Thyroid gland (tissue), 4 donors: ENCODE measurements at places on chromosomes 1 and 21. TPM values are rescaled to one million over a fixed set of nuclear protein-coding genes. Genes with fewer than 3 reads are reported as not detected.

DNA sequence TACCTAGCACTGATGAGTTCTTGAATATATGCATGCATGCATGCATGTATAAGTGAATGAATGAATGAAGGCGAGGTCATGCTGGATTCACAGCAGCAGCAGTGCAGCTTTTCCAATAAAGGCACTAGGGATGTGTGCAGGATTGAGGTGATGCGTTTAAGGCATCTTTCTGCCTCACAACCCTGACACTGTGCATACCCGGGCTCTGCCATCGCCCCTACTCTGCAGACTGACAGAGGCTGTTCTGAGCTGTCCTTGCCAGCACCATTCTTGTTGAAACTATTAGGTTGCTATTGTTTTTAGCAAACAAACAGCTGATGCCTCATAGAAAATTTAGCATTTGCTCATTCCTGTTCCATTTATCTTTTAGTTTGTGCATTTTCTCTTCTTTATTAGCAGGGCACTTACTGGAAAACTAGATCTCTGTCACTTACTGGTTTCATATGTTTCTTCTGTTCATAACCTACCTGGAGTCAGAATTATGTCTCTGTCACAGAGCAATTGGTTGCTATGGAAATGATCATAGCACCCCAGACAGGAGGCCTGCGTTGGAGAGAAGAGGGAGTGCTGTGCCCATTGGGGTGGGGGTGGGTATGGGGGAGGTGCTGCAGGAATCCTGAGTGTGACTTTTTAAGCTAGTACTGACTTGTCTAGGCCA is 79.0 kb downstream of the CD58 start:
- no peak overlapping the region for H3K27ac ChIP-seq
- DNase-seq, result no peak
- H3K4me3 ChIP-seq, result no peak overlapping the region
- H3K36me3 ChIP-seq, result no peaks in the 10 kb centered on the region

GRCh38 chr1:115641762-115642167 is at the start of gene VANGL1:
TSS of gene VANGL1 (plus strand) at chr1:115641970. CDS start at chr1:115651414, 9,444 bp downstream.
- peaks cover 13% of the 10 kb centered on the region for H3K4me1 ChIP-seq
- H3K4me3 ChIP-seq, result peak within 1 kb of the TSS; percentile 93
- H3K27me3 ChIP-seq, result no peaks in the 10 kb centered on the region
- no peaks in the 10 kb centered on the region for H3K36me3 ChIP-seq
- DNase-seq, result peak; percentile 79

Gene SPATA17
- 1.8 TPM for total RNA-seq

- no peak for DNase-seq
- no peak overlapping the region for H3K4me3 ChIP-seq
- peaks cover 11% of the 10 kb centered on the region for H3K4me1 ChIP-seq
- no peaks in the 10 kb centered on the region for H3K27me3 ChIP-seq
- H3K36me3 ChIP-seq, result no peaks in the 10 kb centered on the region
- no peak overlapping the region for H3K27ac ChIP-seq
Measured at GRCh38 chr1:85555867-85556573, 24.5 kb upstream of the CCN1 start.

- peaks cover 7% of the 10 kb centered on the region for H3K4me1 ChIP-seq
- H3K36me3 ChIP-seq, result no peaks in the 10 kb centered on the region
- no peak overlapping the region for H3K27ac ChIP-seq
- H3K27me3 ChIP-seq, result no peaks in the 10 kb centered on the region
Measured at GRCh38 chr1:211632117-211632807, 43.2 kb downstream of the NEK2 start.

DNA sequence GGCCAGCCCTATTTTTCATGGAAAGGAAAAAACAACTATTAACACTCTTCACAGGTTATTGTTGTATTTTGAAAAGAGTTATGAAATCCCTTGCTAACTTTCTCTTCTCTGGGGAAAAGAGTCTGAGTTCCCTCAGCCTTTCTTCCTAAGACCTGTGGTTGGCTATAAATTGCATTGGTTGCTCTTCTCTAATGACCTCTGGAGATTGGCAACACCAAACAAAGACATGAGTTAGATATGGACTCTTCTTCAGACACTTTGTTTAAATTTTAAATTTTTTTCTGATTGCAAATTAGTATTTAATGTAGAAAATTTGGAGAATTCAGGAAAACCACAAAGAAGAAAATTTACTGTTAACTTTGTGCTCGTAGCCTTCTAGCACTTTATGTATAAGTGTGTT is 275.7 kb downstream of the PBX1 start:
- H3K27me3 ChIP-seq, result no peaks in the 10 kb centered on the region
- no peak for DNase-seq
- no peak overlapping the region for H3K4me3 ChIP-seq
- H3K27ac ChIP-seq, result no peak overlapping the region

Gene GSTM5
- 5.4 TPM for total RNA-seq

Gene UBE2U
- total RNA-seq, result not detected

DNA sequence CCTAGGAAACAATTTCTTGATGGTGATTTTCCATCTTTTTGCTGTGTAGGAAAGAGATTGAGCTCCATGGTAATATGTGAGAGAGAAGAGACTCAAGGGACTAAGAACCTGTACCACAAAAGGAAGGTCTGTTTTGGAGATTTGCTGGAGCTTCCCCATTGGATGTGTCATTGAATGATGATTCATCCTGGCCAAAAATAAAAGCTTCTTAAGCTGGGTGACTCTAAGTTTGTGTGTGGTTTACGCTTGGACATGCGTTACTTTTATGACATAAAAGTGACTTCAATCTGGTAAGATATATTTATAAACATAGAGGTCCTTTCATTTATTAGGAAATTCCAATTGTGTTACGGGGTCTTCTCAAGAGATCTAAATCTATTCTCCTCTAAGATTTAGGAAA is 17.4 kb upstream of the IL19 start:
- no peak for DNase-seq
- no peaks in the 10 kb centered on the region for H3K27me3 ChIP-seq
- H3K36me3 ChIP-seq, result no peaks in the 10 kb centered on the region
- no peaks in the 10 kb centered on the region for H3K4me1 ChIP-seq
- no peak overlapping the region for H3K4me3 ChIP-seq

Gene PROX1
- total RNA-seq, result 39.9 TPM

Gene LAX1
- total RNA-seq, result not detected

- H3K4me1 ChIP-seq, result no peaks in the 10 kb centered on the region
- H3K4me3 ChIP-seq, result no peak overlapping the region
- H3K27me3 ChIP-seq, result no peaks in the 10 kb centered on the region
- H3K36me3 ChIP-seq, result no peaks in the 10 kb centered on the region
Measured at GRCh38 chr1:189939967-189940366, 537.7 kb downstream of the BRINP3 start.

- no peaks in the 10 kb centered on the region for H3K36me3 ChIP-seq
- peak; percentile 76 for DNase-seq
- no peak overlapping the region for H3K27ac ChIP-seq
- H3K4me1 ChIP-seq, result peaks cover 30% of the 10 kb centered on the region
- H3K4me3 ChIP-seq, result no peak overlapping the region
Measured at GRCh38 chr1:206912445-206913095, 9.2 kb downstream of the FCMR start.

DNA sequence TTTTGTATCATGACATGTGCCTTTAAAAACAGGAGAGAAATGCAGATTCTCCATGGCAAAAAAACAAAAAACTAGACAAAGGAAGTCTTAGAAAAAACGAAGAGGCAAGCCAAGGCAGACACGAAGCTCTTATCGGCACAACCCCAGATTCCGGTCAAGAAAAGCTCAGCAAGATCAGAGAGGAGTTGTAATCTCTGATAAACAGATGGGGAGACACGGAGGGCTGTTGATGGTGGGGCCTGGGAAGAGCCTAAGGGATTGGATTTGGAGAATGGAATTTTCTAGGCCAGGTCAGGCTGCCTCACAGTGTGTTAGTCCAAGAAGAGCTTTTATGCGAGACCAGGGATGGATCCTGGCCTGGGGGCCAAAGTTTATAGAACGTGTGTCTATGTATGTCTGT is 96.2 kb upstream of the AKT3 start:
- H3K4me1 ChIP-seq, result no peaks in the 10 kb centered on the region
- H3K27ac ChIP-seq, result no peak overlapping the region
- no peak overlapping the region for H3K4me3 ChIP-seq
- H3K27me3 ChIP-seq, result no peaks in the 10 kb centered on the region
- no peaks in the 10 kb centered on the region for H3K36me3 ChIP-seq
- no peak for DNase-seq

DNA sequence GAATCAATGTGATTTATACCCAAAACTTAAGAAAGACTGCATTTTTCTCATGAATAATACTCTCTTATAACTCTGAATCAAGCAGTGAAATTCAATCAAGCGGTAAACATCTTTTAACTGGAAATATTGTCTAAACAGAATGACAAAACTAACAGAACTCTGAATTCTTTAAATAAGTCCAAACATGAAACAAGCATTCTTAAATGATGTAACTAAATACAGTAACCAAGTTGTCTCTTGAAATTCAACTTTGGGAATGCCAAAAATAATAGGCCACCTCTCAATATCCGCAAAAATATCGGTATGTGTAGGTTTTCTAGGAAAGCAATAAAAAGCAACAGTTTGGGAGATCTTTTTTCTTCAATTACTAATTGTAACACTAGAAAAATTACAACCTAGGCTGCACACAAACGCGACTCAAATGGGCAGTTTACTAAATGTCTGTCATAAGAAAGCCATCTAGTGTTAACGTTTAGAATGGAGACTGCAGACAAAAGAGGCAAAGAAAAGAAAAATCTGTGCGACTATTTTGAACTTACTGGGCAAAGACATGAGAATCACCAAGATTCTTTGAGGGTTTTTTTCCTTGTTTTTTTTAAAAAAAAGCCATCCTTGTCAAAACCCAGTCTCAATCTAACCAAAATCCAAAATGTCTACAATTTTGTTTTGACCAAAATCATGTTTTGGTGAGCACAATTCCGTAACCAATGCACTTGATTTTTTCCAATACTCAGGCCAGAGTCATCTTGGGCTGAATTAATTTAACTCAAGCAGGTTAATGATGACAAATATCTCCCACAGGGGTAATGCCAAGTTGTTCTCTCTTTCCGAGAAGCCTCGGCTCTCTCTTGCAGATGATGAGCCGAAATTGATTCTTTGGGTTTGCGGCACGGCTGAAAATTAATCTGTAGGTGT is 1.3 kb downstream of the SIPA1L2 start:
- peak; percentile 7 for DNase-seq
- no peaks in the 10 kb centered on the region for H3K36me3 ChIP-seq
- peak overlapping the region; percentile 62 for H3K4me3 ChIP-seq
- H3K27me3 ChIP-seq, result no peaks in the 10 kb centered on the region

- no peak for DNase-seq
- no peaks in the 10 kb centered on the region for H3K36me3 ChIP-seq
- no peak overlapping the region for H3K4me3 ChIP-seq
- H3K27me3 ChIP-seq, result no peaks in the 10 kb centered on the region
- no peak overlapping the region for H3K27ac ChIP-seq
Measured at GRCh38 chr1:210746024-210746731, 387.8 kb downstream of the KCNH1 start.

Gene APOBEC4
- total RNA-seq, result not detected

DNA sequence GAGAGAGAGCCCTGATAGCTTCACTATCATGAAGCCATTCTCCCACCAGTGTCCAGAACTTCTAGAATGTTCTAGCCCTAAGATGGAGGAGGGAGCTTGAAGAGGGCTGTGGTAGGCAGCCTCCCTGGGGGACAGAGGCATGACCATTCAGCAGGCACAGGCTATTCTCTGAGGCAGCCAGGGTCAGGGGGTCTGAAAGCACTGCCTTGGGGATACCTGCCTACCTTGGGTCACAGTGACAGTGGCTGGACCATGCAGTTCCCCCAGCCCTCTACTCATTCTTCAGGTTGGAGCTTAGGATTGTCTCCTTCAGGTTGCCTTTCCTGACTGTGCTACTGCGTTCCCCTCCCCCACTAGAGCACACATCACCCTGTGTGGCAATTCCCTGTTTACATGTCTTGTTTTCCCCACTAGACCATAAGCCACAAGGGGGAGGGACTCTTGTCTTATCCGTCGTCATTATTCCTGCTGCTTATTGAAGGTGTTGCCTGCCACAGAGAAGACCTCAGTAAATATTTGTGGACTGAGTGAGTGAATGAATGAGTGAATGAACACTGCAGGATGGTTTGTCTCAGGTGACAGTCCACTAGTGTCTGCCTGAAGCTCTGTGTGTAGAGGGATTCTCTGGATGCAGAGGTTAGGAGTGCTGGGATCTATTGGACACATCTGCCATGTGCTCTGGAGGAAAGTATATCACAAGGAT is 5.2 kb downstream of the ZDHHC18 start:
- peaks cover 34% of the 10 kb centered on the region for H3K4me1 ChIP-seq
- H3K27me3 ChIP-seq, result no peaks in the 10 kb centered on the region
- peaks cover 33% of the 10 kb centered on the region for H3K36me3 ChIP-seq
